ENCODE measurements at places on chromosomes 3 and 15.

GRCh38 chr3:126836220-126836860 is 132.3 kb downstream of the CHCHD6 start:
- no peak for DNase-seq

GRCh38 chr3:156792945-156793344 is 33.2 kb upstream of the LEKR1 start:
- DNase-seq = no peak

GRCh38 chr15:31482122-31482922 is 155.7 kb downstream of the KLF13 start:
- DNase-seq = no peak

- no peak for DNase-seq
Measured at GRCh38 chr15:59200560-59200959, 6.1 kb upstream of the LDHAL6B start.

DNA sequence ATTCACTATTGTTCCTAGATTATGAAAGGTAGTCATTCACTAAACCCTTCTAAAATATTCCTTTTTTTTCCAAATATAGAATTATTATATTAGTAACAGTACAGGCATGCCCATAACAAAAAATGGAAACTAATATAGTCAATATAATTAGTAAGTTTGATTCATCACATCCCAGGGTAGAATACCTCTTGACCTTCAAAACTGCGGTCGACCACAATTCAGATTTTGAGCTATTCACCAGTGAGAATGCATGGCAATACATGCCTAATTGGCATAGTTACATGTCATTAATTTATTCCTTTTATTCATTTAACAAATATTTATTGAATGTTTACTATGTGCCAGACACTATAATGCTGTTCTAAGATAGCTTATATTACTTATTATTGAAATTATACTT is 98.0 kb downstream of the CHL1 start:
- DNase-seq = no peak

DNA sequence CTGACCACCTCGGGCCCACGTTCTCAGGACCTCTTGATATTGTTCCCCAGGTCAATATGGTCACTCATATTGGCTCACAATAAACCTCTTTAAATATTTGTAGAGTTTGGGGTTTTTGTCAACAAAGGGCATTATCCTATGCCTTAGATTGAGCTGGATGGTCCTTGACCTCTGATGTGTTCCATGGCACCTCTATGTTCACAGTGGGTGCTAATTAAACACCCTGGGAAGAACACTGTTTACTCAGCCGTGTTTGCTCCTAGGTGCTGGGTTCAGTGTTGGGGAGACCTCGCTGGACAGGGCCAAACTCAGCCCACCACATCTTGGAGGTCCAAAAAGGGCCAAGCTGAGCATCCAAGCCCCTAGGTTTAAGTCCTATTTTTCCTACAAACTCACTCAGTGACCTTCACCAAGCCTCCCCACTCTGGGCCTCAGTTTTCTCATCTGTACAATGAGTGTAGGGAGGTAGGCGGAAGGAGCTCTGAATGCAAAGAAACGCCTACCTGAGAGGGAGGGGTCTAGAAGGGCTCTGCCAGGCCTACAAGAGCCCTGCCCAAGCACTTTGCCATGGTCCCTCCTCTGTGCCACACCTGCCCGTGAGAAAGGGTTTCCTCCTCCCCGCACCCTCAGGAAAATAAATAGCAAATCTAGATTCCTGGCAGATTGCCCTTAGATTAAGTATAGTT is 7.2 kb downstream of the FAM174B start:
- no peak for DNase-seq

- DNase-seq = no peak
Measured at GRCh38 chr15:88144921-88145653, 111.5 kb downstream of the NTRK3 start.

DNA sequence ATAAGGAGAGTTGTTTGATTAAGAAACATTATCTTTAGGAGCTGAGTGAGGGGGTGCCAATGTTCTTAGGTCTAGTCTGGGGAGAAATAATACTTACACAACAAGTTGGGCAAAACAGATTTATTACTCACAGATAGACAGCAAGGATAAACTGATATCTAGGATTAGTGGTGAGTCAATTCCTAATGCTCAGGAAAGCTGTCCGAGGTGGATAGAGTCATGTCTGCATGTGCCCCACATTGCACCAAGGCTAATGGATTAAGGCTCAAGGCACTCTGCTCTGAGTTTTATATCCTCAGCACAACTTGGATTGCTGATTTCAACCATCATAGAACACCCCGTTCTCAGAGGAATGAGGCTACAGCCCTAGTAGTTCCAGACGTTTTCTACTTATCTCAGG is 1042.3 kb downstream of the OTOL1 start:
- DNase-seq = no peak
